ENCODE measurements at places on chromosomes 4 and X.
A peak's percentile ranks its signal among the peaks of the same experiment; 100 is the strongest.

DNA sequence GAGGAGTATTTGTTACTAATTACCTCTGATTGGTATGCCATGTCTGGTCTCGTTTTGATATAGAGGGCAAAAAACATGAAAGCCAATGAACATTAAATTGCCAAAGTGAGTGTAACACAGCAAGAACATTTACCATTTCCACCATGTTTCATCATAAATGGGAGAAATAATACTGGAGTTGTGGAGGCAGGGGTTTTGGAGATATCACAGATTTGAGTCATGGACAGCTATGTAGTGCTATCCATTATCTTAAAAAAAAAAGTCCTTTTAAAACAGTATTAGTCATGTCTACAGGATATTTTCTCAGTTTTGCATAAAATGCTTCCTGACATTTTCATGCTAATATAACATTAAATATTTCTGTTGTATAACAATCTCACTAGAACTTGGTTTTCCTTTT is 301.2 kb downstream of the IL1RAPL1 start:
- DNase-seq: no peak

DNA sequence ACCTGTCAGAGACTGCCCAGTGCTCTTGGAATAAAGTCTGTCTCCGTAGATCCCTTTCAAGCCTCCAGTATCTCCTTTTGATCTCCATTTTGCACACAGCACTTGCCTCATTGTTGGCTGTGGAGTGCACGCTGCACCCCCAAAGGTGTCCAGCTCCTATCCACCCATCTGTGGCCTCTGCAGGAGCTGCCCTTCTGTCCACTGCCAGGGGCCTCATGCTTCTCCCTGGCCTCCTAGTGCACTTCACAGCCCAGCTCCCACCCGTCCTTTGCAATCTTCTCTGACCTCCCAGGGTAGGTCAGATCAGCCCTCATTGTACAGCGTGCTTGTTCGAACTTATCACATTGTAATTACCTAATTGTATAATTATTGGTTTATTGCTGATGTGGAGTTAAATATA is 18.9 kb downstream of the KIT start:
- DNase-seq: no peak

DNA sequence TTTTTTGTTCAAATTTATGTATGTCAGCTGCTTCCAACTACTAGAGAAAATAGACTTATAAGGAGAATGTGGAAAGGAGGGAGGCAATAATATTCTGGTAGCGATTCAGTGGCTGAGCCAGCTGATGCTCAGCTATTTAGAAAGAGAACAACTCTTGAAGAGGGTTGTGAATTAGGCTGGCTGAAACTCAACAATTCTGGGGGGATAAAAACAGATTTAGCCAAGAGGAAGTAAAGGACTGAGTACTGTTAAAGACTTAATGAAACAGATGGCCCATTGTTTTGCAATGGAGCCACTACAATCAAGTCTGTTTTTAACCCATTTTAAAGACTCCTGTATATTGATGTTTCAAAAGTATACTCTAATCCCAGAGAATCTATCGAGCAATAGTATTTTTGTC is 1058.9 kb downstream of the C4orf33 start:
- peak; percentile 8 for DNase-seq

GRCh38 chr4:175773566-175773965 is 38.5 kb downstream of the GPM6A start:
- DNase-seq: no peak

DNA sequence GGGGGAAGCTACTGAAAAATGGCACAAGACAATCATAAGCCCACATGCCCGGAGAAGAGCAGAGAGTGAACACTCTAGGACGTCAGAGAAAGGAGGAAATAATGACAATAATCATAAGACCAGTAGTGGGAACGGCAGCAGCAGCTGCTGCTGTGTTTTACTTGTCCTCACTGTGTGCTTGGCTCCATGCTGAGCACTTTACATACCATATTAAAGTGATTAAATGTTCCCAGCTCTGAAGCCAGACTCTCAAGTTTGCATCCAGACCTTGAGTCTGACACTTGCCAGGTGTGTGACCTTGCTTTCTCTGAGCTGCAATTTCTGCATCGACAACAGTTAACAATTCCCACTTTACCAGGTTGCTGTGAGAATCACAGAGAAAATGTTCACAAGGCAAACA is 255.4 kb downstream of the SPANXN1 start:
- no peak for DNase-seq

Data from pons (tissue), 1 donor.